ENCODE measurements at places on chromosomes 7 and 10. TPM values are rescaled to one million over a fixed set of nuclear protein-coding genes. Genes with fewer than 3 reads are reported as not detected.

CHAT gene
- not detected for total RNA-seq

EGR2 gene
- total RNA-seq = 0.13 TPM

ANXA8 gene
- total RNA-seq = not detected

PKD2L1 gene
- total RNA-seq = not detected

FAM170B gene
- total RNA-seq = not detected

DENND11 gene
- 50.8 TPM for total RNA-seq

NSUN5 gene
- 4.9 TPM for total RNA-seq

TMEM270 gene
- not detected for total RNA-seq

ADARB2 gene
- total RNA-seq = 0.07 TPM

TWIST1 gene
- total RNA-seq = not detected

SPDYE16 gene
- total RNA-seq = not detected

CNPY1 gene
- not detected for total RNA-seq

BAIAP2L1 gene
- 0.27 TPM for total RNA-seq

SH2B2 gene
- 0.93 TPM for total RNA-seq

CCDC126 gene
- 15.6 TPM for total RNA-seq

Measured in thoracic aorta endothelial cell (primary cell).